ENCODE measurements at places on chromosomes 3 and 15.

DNA sequence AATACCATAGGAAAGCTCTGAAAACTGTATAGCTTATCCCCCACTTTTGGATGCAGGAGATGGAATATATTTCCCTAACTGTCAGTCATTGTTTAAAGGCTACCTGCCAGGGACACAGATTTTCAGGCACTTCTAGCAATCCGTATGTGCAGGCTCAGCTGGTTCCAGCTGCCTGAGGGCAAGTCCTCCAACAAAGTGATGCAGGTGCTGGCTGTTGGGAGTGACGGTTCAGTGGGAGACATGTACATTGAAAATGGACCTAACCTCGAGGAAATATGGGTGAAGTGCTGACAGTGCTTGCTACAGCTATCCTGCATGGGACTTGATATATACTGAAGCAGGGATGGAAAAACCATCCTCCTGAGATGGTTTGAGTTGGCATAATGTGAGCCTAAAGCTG lies 153.1 kb upstream of the GAP43 start:
- no peak for DNase-seq

DNA sequence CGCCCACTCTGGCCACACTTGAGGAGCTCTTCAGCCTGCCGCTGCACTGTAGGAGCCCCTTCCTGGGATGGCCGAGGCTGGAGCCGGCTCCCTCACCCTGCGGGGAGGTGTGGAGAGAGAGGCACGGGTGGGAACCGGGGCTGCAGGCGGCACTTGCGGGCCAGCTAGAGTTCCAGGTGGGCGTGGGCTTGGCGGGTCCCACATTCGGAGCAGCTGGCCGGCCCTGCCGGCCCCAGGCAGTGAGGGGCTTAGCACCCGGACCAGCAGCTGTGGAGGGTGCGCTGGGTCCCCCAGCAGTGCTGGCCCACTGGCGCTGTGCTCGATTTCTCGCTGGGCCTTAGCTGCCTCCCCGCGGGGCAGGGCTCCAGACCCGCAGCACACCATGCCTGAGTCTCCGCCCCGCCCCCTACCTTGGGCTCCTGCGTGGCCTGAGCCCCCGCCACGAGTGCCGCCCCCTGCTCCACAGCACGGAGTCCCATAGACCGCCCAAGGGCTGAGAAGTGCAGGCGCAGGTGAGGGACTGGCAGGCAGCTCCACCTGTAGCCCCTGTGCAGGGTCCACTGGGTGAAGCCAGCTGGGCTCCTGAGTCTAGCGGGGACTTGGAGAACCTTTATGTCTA lies 71.9 kb downstream of the IL12A start:
- no peak for DNase-seq

DNA sequence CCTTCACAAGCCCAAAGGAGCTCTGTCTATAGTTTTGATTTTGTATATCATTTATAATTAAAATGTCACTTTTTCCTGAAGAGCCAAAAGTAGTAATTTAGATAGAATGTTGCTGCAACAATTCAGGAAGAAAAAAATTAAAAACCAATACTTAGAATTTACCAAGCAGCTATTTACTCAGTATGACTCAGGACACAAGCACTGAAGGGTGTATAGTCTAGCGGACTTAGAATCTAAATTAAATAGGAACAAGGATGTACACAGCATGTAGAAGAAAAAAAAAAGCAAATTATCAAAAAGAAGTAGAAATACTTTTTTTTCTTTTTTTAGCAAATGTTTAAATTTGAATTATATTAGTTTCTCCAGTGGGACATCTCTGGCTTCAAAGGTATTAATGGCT lies 31.6 kb downstream of the PGBD4 start:
- DNase-seq, result no peak

GRCh38 chr3:62277450-62277849 lies 95.9 kb downstream of the FEZF2 start:
- no peak for DNase-seq

DNA sequence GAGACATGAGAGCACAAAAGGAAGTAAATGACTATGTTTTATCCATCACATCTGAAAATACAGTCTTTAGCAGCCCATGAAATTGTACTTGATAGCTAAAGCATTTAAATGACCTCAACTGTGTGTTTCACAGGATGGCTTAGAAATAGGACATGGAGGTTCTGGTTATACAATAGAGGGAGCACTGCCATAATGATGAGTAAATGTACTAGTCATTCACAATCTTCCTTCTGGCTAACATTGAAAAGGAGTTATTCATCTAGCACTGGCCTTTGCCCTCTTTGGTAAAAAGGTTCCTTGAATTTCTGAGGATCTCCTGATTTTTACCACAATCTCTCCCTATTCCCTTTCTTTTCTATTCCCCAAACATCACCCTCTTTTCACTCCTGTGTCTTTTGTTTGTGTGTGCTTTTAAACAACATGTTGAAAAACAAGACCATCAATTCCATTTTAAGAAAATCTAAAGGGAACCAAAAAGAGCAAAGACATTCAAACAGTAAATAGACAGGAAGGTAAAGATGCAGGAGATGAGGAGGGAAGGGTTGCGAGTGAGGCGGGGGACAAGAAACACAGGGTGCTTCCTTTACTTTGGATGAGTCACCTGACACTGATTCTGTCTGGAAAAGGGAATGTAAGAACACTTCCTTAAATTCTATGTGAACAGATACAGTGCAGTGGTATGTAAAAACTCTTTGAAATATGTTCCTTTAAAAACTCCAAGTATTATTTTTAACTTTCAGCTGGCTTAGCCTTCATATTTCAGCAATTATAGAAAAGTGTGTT lies 619.0 kb downstream of the MECOM start:
- no peak for DNase-seq

DNA sequence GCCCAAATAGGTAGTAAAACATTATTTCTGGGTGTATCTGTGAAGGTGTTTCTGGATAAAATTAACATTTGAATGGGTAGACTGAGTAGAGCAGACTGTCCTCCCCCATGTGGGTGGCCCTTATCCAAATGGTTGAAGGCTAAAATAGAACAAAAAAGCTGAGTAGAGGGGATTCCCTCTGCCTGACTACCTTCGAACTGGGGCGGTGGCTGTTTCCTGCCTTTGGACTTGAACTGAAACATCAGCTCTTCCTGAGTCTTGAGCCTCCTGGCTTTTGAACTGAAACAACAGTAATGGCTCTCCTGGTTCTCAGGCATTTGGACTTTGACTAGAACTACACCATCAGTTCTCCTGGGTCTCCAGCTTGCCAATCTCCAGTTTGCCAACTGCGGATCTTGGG lies 4.4 kb upstream of the GPR176 start:
- no peak for DNase-seq

DNA sequence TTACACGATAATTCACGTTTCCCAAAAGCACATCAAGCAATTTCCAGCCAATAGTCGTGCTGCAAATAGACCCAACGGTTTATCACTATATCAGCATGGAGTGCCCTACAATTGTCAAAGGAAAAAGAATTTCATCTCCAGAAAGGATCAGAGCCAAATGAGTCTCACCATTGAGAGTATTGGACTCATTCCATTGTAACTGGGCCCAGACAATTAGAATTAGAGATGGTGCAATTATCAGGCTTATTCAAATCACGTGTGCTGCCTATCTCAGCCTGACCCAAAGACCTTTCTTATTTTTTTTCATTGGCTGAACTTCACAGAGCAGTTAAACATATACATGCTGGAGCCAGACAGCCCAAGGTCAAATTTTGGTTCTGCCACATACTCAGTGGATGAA lies 87.0 kb upstream of the LRTM1 start:
- no peak for DNase-seq

GRCh38 chr3:127748754-127749327 lies 73.5 kb downstream of the MGLL start:
- DNase-seq, result no peak

GRCh38 chr3:78427303-78427702 lies 1340.5 kb downstream of the ROBO1 start:
- no peak for DNase-seq

DNA sequence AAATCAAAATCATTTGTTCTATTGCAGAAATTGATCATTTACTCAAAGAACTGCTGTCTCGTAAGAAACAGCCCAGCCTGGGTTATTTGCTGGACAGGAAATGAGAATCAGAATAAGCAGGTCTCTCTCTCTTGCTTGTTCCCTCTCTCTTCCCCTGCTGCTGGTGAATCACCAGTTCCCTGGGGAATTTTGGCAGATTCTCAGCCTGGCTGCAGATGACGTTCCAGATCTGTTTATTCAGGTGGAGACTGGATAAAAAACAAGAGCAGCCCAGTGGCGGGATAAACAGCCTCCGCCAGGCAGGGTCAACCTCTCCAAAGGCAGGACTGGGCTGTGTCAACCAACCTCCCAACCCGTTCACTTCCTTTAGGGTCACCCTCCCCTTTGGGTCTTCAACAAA lies 72.1 kb downstream of the LRIG1 start:
- no peak for DNase-seq

Measured in stimulated activated CD4-positive, alpha-beta T cell treated with anti-CD3 and anti-CD28 coated beads, Interleukin-2, amount 100 ng/mL, for 24 hours (primary cell).